ENCODE measurements at places on chromosomes 7 and 10.

- no peak for DNase-seq
Measured at GRCh38 chr10:124428207-124428777, 9.6 kb upstream of the OAT start.

GRCh38 chr7:50788382-50788781, 5.7 kb upstream of the GRB10 start:
- DNase-seq, result no peak

GRCh38 chr7:24801883-24802282, 44.6 kb upstream of the GSDME start:
- no peak for DNase-seq

- DNase-seq, result no peak
Measured at GRCh38 chr10:103476046-103476768, 2.8 kb downstream of the CALHM3 start.

GRCh38 chr10:87670586-87670985, 10.9 kb downstream of the PAPSS2 start:
- no peak for DNase-seq

DNA sequence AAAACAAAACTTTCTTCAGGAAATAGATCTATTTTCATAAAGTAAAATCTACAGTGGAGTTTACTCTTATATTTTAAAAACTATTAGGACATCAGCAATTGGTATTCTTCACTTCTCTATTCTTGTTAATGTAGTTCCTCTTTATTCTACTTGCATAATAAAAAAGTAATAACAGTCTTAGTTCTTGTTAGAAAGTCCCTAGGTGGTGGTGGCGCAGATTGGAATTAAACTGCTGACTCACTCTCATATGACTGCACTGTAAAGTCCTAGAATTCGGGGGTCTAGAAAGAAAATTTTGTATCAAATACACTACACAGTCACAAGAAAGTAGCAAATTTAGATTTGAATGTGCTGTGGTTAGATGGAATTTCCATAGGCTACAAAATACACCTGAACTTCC, 44.6 kb upstream of the TES start:
- DNase-seq, result no peak

Data from NAMALWA (cell line).